ENCODE measurements at places on chromosomes 2 and 18. TPM values are rescaled to one million over a fixed set of nuclear protein-coding genes. Genes with fewer than 3 reads are reported as not detected.
A peak's percentile ranks its signal among the peaks of the same experiment; 100 is the strongest.

DNA sequence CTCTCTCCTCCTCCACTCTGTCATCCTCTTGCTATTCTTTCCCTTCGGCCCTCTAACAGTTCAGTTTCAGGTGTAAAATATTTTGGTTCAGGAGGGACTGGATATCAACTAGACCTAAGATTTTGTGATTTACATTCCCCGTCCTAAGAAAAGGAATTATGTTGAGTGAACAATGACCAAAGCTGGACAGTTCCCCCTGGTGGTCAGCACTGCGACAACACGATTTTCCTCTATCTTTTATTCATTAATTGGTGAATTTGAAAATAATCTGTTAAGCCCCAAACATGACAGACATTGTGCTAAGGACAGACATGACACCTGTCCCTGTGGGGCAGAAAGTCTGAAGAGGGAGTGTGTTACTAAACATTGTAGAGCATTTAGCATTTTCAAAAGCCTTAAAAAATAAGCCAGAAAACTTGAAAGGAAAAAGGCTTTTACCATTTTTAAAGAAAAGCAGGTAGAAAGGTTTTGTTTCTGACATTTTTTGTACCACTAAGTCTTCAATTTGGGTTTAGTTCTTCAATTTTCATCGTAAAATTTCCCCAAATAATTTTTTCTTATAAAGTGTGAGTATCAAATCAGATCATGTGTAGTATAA is 28.4 kb upstream of the GTF2A1L start:
- no peak overlapping the region for H3K4me3 ChIP-seq
- no peaks in the 10 kb centered on the region for H3K36me3 ChIP-seq
- no peaks in the 10 kb centered on the region for H3K27me3 ChIP-seq
- no peak for DNase-seq

MGAT4A gene
- 23.1 TPM for total RNA-seq

DNA sequence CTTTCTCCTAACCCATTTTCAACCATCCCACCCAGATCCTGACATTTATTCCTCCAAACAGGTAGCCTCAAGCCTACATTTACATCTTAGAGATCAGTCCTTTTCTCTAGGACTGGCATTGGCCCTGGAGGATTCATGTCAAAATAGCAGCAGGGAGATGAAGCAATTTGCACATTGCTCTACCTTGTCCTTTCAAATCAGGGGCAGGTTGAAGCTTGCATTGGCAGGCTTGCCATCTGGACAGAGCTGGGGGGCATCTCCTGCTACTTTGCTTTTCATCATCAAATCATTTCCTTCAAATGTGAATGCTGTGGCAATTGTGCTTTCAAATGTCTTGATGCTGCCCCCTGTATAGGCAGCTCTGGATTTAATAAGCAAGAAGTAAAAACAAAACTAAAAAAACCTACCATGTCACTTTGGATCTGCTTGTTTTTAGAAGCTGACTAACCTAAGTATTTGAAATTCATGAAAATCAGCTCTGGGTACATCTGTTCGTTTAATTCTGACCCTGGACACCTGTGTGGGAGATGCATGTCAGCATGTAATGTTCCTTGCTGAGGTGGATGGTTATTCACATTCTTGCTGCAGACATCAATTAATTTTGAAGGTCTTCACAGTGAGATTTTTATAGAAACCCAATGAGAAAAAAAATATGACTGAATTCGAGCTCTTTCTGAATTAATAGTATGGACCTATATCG is 47.9 kb downstream of the KIF5C start:
- H3K27me3 ChIP-seq: no peaks in the 10 kb centered on the region
- no peak overlapping the region for H3K27ac ChIP-seq
- no peaks in the 10 kb centered on the region for H3K36me3 ChIP-seq
- no peak for DNase-seq
- no peak overlapping the region for H3K4me3 ChIP-seq
- no peaks in the 10 kb centered on the region for H3K4me1 ChIP-seq

- no peaks in the 10 kb centered on the region for H3K4me1 ChIP-seq
- no peak overlapping the region for H3K4me3 ChIP-seq
- H3K27ac ChIP-seq: no peak overlapping the region
- H3K36me3 ChIP-seq: no peaks in the 10 kb centered on the region
- DNase-seq: no peak
Observed at GRCh38 chr2:154911729-154912128, 213.2 kb downstream of the KCNJ3 start.

GRCh38 chr2:45602624-45603023 is 8.4 kb downstream of the SRBD1 start:
- peaks cover 5% of the 10 kb centered on the region for H3K36me3 ChIP-seq
- H3K27ac ChIP-seq: no peak overlapping the region
- no peaks in the 10 kb centered on the region for H3K27me3 ChIP-seq
- no peak for DNase-seq

DNA sequence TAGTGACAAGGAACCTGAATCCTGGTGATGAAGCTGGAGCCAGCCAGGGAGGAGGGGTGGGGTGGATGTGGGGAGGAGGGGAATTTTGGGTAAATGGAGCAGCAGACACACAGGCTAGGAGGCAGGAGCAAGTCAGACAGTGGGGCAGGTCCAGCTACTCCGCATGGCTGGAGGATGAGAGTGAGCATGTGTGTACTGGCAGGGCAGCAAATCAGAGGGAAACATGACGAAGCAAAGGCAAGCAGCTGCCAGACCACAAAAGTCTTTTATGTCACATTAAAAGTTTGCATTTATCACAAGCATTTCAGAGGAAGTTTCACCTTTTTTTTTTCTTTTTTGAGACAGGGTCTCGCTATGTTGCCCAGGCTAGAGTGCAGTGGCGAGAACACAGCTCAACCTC is 11.9 kb upstream of the KIDINS220 start:
- no peaks in the 10 kb centered on the region for H3K4me1 ChIP-seq
- no peaks in the 10 kb centered on the region for H3K36me3 ChIP-seq
- no peak for DNase-seq
- no peak overlapping the region for H3K27ac ChIP-seq
- no peak overlapping the region for H3K4me3 ChIP-seq
- no peaks in the 10 kb centered on the region for H3K27me3 ChIP-seq

CDH20 gene
- total RNA-seq: not detected

- H3K4me1 ChIP-seq: no peaks in the 10 kb centered on the region
- H3K4me3 ChIP-seq: no peak overlapping the region
- no peaks in the 10 kb centered on the region for H3K36me3 ChIP-seq
- H3K27ac ChIP-seq: no peak overlapping the region
- no peaks in the 10 kb centered on the region for H3K27me3 ChIP-seq
Observed at GRCh38 chr2:240948086-240948485, 42.0 kb downstream of the CROCC2 start.

- no peak for DNase-seq
- no peak overlapping the region for H3K27ac ChIP-seq
- H3K27me3 ChIP-seq: no peaks in the 10 kb centered on the region
- no peak overlapping the region for H3K4me3 ChIP-seq
- no peaks in the 10 kb centered on the region for H3K4me1 ChIP-seq
Observed at GRCh38 chr2:63242747-63243146, 192.1 kb downstream of the OTX1 start.

DNA sequence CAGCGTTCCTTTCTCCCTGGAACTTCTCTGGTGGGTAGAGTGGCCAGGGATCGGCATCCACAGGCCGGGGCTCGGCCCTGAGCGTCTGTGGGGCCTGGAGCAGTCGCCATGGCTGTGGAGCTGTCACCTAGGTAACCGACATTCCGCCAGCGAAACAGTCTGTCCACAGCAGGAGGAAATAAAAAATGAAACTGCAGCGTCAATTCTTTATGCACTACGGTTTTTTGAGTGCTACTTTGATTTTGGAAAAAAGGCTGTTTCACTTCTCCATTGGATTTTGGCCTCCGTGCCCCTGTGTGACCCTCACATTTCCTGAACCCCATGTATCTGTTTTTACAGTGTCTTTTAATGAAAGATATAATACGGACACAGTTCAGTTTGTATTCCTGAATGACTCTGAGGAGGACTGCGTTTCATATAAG is 163.4 kb downstream of the LDLRAD4 start:
- no peaks in the 10 kb centered on the region for H3K27me3 ChIP-seq

DNA sequence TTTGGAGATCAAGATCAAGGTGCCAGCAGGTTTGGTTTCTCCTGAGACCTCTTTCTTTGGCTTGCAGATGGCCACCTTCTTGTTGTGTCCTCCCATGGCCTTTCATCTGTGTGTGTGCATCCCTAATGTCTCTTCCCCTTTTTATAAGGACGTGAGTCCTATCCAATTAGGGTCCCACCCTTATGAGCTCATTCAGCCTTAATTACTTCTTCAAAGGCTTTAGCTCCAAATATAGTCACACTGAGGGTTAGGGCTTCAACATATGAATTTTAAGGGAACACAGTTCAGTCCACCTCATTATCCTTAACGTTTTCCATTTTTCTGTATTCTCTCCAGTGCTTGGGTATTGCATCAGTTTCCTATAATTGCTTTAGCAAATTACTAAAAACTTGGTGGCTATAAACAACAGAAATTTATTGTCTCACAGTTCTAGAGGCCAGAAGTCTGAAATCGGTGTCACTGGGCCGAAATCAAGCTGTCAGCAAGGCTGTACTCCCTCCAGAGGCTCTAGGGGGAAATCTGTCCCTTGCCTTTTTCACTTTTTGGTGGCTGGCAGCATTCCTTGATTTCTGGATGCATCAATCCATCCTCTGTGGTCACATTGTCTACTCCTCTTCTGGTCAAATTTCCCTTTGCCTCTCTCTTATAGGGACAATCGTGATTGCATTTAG is 34.1 kb downstream of the CDC42EP3 start:
- H3K4me1 ChIP-seq: peaks cover 22% of the 10 kb centered on the region
- peak overlapping the region; percentile 76 for H3K27ac ChIP-seq
- no peaks in the 10 kb centered on the region for H3K27me3 ChIP-seq
- DNase-seq: no peak
- peaks cover 15% of the 10 kb centered on the region for H3K36me3 ChIP-seq

UGT1A8 gene
- total RNA-seq: not detected

GRCh38 chr2:219056176-219056895 is 4.4 kb downstream of the IHH start:
- no peak overlapping the region for H3K27ac ChIP-seq
- no peak overlapping the region for H3K4me3 ChIP-seq
- H3K36me3 ChIP-seq: no peaks in the 10 kb centered on the region
- peaks cover 21% of the 10 kb centered on the region for H3K27me3 ChIP-seq
- H3K4me1 ChIP-seq: no peaks in the 10 kb centered on the region

GRCh38 chr2:167579826-167580225 is 667.6 kb downstream of the STK39 start:
- no peak for DNase-seq
- no peak overlapping the region for H3K4me3 ChIP-seq
- H3K27ac ChIP-seq: no peak overlapping the region
- no peaks in the 10 kb centered on the region for H3K36me3 ChIP-seq

GRCh38 chr18:12384261-12384660 is 7.2 kb upstream of the AFG3L2 start:
- no peaks in the 10 kb centered on the region for H3K4me1 ChIP-seq
- no peaks in the 10 kb centered on the region for H3K36me3 ChIP-seq
- no peak overlapping the region for H3K27ac ChIP-seq
- no peak overlapping the region for H3K4me3 ChIP-seq

ANKRD62 gene
- total RNA-seq: not detected

GRCh38 chr2:96594282-96594681 is 43.8 kb downstream of the KANSL3 start:
- peaks cover 22% of the 10 kb centered on the region for H3K36me3 ChIP-seq
- no peak overlapping the region for H3K4me3 ChIP-seq
- no peaks in the 10 kb centered on the region for H3K27me3 ChIP-seq
- no peaks in the 10 kb centered on the region for H3K4me1 ChIP-seq
- no peak for DNase-seq

GRCh38 chr18:36499938-36500337 is 202.4 kb downstream of the FHOD3 start:
- DNase-seq: peak; percentile 66
- H3K4me3 ChIP-seq: no peak overlapping the region
- peaks cover 11% of the 10 kb centered on the region for H3K4me1 ChIP-seq
- H3K36me3 ChIP-seq: no peaks in the 10 kb centered on the region
- H3K27me3 ChIP-seq: no peaks in the 10 kb centered on the region

IL1F10 gene
- not detected for total RNA-seq

- no peaks in the 10 kb centered on the region for H3K4me1 ChIP-seq
- H3K4me3 ChIP-seq: no peak overlapping the region
- H3K36me3 ChIP-seq: no peaks in the 10 kb centered on the region
- no peak overlapping the region for H3K27ac ChIP-seq
- no peaks in the 10 kb centered on the region for H3K27me3 ChIP-seq
- no peak for DNase-seq
Observed at GRCh38 chr2:6011921-6012320, 319.7 kb downstream of the SOX11 start.

PDE1A gene
- not detected for total RNA-seq

DNA sequence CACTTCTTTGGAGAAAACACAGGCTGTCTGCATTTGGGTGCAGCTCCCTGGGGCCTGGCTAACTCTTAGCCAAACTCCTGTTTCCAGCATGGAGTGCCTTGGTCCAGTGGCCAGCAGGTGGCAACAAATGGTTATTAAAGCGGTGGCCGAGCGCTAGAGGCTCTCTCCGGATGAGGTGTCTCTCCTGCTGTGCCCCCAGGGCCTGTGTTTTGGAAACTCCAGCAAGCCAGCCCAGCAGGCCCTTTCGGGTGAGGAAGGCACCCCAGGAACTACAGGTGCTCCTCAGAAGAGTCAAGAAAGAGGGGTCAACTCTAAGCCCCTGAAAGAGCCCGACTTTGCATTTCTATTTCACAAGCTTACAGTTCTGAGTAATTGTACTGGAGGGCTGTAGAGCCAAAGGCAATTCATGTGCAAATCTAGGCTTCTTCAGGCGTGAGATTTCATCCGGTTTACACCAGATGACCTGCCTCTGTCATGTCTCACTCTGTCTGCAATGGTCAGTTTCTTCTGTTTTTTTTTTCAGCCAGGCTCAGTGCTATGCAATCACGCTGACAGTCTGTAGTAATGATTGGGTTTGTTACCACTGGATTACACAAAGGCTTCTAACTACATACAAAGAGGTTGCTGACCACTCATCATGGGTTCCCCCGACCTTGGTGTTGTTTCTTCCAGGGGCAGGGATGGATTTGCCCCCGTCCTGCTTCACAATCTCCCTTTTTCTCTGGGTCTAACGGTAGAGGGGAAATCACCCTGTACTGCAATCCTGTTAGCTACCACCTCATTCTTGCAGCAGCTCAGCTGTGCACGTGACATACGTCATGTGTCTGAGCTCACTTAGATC is 7.6 kb upstream of the CHRNA1 start:
- no peak overlapping the region for H3K4me3 ChIP-seq
- no peaks in the 10 kb centered on the region for H3K4me1 ChIP-seq
- no peak overlapping the region for H3K27ac ChIP-seq
- no peaks in the 10 kb centered on the region for H3K36me3 ChIP-seq
- DNase-seq: no peak
- H3K27me3 ChIP-seq: no peaks in the 10 kb centered on the region

MAL gene
- total RNA-seq: 1.8 TPM

G6PC2 gene
- total RNA-seq: not detected

KCNE4 gene
- not detected for total RNA-seq

GRCh38 chr2:150141226-150142001 is 346.1 kb downstream of the RND3 start:
- H3K4me1 ChIP-seq: no peaks in the 10 kb centered on the region
- no peak for DNase-seq
- H3K36me3 ChIP-seq: no peaks in the 10 kb centered on the region
- no peak overlapping the region for H3K4me3 ChIP-seq

DNA sequence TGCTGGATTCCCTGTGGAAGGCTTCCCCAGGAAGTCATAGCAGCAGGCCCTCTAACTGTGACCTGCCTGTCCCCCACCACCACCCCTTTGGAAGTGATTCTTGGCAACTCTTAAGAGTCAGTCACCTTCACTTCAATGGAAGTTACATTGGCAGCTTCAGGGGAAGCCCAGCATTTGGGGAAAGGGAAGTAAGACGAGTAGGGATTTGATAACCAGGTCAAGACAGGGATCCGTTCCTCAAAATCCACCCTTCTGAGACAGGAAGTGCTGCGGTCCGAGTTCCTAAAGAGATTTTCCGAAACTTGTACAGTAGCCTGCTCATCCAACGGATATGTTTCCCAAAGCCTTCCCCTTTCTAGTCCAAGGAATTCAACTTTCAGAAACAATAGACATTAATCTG is 54.2 kb downstream of the MRPL35 start:
- H3K4me3 ChIP-seq: no peak overlapping the region
- H3K27me3 ChIP-seq: no peaks in the 10 kb centered on the region
- no peak overlapping the region for H3K27ac ChIP-seq
- peaks cover 15% of the 10 kb centered on the region for H3K4me1 ChIP-seq
- H3K36me3 ChIP-seq: no peaks in the 10 kb centered on the region

Measured in GM12878 (cell line).